Femur (tissue), 1 donor: ENCODE measurements at places on chromosomes 16 and 17.

- DNase-seq, result peak; percentile 90
Observed at GRCh38 chr16:11133344-11133943, 122.6 kb downstream of the SOCS1 start.

DNA sequence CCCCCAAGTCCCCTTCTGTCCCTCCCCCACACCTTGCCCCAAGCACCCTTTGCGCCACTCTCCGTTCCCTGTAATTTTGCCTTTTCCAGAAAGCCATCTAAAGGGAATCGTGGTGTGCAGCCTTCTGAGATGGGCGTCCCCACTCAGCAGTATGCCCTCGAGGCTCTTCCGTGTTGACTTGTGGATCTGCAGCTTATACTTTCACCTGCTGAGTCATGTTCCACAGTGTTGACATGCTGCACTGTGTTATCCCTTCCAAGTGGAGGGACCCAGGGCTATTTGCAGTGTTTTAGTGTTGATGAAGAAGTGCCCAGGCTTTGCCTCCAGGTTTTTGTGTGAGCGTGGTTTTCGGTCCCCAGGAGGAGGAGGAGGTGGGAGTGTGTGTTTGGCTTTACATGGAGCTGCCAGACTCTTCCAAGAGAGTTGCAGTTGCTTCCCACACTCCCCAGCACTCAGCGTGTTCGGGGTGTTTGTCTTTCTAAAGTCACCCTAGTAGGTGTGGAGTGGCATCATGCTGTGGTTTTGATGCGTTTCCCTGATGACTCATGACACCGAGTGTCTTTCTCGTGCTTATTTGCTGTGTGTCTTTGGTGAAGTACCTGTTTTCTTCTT is 32.1 kb upstream of the JPT2 start:
- DNase-seq, result no peak

- no peak for DNase-seq
Observed at GRCh38 chr16:87671221-87671620, 68.9 kb downstream of the JPH3 start.

GRCh38 chr17:48843187-48843900 is 12.5 kb downstream of the CALCOCO2 start:
- no peak for DNase-seq

- no peak for DNase-seq
Observed at GRCh38 chr16:49048557-49048956, 233.1 kb downstream of the CBLN1 start.

- no peak for DNase-seq
Observed at GRCh38 chr16:49513040-49513439, 139.4 kb downstream of the C16orf78 start.

- DNase-seq, result no peak
Observed at GRCh38 chr16:3480901-3481695, 14.2 kb downstream of the C16orf90 start.

DNA sequence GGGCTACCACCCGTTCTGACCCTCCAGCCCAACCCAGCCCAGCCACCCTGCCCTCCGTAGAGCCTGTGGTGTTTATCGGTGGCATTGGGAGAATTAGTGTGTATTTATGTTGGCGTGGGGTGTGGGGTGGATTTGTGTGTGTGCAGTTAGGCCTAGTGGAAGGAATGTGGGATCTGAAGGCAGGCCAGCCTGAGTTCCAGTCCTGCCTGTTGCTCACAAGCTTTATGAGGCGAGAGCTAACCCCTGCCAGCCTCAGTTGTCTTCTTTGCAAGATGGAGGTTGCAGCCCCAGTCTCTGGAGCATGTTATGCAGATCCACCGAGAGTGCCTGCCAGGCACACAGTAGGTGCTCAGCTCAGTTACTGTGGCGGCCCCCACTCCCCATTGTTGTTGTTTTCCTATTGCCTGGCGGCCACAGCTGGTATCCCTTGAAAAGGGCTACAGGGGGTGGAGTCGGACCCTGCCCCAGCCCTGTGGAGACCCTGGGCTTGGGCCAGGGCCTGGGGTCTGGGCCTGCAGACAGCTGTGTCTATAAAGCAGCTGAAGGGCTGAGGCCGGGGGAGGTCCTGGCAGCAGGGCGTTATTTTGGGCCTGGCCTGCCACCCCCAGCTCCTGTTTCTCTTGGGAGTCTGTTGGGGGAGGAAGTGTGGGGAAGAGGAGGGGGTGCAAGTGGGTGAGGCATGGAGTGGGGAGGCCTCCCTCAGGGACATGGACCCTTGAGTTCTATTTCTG is 5.1 kb downstream of the ERBB2 start:
- DNase-seq, result peak; percentile 52

DNA sequence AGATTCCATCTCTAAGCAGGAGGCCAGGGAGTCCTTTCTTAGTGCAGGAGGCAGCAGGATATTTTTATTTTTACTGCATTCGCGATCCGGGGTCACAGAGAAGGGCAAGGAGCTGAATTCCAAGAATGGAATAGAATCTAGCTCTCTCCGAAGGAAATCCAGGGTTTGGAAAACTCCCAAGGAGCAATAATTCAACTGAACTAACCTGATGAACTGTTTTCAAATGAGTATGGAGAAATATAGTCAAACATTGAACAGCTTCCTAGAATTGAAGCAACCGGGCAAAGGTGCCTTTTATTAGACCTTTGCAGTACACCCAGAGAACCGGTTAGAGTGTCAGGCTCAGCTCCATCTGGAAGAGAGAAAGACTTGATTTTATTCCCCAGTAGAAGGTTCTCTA is 120.7 kb upstream of the MAF start:
- peak; percentile 50 for DNase-seq

DNA sequence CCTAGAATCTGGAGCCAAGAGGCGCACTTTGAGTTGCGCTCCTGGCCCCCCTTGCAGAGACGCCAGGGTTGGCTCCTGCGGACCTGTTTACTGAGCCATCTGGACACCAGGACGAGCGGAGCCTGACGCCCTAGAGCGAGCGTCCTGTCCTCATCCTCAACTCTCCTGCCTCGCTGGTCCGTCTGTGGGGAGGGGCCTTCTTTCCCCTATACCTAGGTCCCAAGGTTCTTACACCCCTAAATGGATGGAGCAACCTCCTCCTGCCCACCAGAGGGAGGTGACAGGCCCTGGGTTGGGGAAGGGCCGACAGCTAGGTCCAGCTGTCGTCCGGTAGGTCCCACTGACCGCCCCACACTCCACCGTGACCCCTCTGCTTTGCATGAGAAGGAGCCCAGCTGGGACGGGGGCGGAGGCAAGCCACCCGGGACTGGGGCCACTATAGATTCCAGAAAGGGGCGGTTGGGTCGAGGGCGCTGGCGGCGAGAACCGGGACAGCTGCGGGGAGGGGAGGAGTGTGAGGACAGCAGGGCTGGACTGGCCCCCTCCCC is 3.1 kb upstream of the LHX1 start:
- no peak for DNase-seq

GRCh38 chr16:79801646-79802045 is 201.1 kb upstream of the MAF start:
- no peak for DNase-seq

- peak; percentile 83 for DNase-seq
Observed at GRCh38 chr17:732067-732901, at the start of gene TLCD3A. Gene TLCD3A (plus strand): TSS chr17:732596. CDS start chr17:732648, 52 bp downstream.

- DNase-seq, result no peak
Observed at GRCh38 chr16:54422569-54422978, 136.0 kb upstream of the IRX3 start.

GRCh38 chr17:64354396-64354795 is 36.3 kb downstream of the PECAM1 start:
- DNase-seq, result no peak
